ENCODE measurements at places on chromosomes 7 and 10.

DNA sequence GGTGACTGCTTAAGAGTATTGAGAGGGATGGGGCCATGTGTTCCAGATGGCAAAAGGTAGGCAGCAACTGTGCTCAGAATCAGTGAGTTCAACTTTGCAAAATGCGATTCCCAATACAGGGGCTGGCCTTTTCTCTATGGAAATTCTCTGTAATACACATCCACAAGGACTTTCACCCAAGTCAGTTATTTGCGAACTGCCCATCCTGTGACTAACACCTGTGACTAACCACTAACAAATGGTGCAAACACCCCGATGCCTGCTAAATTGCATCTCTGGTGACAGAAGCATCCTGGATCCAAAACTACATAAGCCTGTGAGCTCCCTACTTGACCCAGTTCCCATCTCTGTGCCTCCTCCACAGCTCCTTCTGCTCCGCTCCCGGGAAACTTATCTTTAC lies 9.0 kb upstream of the CUZD1 start:
- no peak for DNase-seq

GRCh38 chr7:38318803-38319416 lies 45.5 kb upstream of the TARP start:
- DNase-seq: peak; percentile 51

GRCh38 chr7:151117565-151117964 lies 31.3 kb downstream of the AGAP3 start:
- DNase-seq: no peak

- DNase-seq: no peak
Observed at GRCh38 chr10:64682043-64682442, 1160.8 kb downstream of the REEP3 start.

GRCh38 chr7:83952236-83952635 lies 242.4 kb downstream of the SEMA3A start:
- no peak for DNase-seq

GRCh38 chr7:70612811-70613210 lies 519.1 kb upstream of the GALNT17 start:
- DNase-seq: no peak

GRCh38 chr10:98748298-98748697 lies 301.6 kb upstream of the HPS1 start:
- DNase-seq: peak; percentile 6

DNA sequence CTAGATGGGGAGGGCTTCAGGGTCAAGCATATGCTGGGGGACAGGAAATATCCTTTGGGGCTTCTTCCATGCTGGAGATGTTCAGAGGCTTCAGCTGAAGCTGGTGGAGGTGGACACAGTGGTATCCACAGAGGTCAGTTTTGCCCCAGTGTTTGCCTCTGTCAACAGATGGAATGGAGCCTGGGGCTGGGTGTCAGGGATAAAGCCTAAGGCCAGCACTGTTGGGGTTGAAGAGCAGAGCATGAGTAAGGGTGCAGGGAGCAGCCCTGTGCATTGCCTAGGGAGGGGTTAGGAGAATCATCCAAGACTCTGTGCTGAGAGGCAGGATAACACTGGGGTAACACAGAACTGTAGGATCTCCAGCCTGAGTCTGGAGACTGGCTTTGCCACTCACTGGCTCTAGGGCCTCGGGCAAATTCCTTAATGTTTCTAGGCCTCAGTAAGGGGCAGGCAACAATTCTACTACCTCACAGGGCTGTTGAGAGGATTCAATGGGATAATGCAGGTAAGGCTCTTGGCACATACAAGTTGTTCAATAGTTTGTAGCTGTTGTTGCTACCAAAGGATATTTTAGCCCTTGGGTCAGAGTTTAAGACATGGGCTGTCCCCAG lies 21.8 kb upstream of the MYL7 start:
- no peak for DNase-seq

DNA sequence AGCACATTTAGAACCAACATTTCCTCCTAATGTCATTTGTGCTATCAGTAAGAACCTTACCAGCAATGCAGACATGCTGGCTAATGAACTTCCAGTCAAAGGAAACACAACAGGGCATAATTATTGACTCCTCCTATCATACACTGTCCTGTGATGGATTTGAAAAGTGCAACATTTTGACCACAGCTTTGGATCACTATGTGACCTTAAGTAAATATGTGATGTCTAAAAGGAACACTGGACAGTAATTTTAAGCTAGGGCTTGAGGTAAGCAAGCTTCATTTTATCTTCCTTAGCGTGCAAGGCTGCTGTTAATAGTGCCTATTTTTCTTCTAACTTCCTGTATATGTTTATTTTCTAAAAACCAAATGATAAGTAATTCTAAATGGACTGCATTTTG lies 240.6 kb upstream of the HGF start:
- no peak for DNase-seq

GRCh38 chr10:79387466-79387973 lies 40.3 kb downstream of the PPIF start:
- no peak for DNase-seq

DNA sequence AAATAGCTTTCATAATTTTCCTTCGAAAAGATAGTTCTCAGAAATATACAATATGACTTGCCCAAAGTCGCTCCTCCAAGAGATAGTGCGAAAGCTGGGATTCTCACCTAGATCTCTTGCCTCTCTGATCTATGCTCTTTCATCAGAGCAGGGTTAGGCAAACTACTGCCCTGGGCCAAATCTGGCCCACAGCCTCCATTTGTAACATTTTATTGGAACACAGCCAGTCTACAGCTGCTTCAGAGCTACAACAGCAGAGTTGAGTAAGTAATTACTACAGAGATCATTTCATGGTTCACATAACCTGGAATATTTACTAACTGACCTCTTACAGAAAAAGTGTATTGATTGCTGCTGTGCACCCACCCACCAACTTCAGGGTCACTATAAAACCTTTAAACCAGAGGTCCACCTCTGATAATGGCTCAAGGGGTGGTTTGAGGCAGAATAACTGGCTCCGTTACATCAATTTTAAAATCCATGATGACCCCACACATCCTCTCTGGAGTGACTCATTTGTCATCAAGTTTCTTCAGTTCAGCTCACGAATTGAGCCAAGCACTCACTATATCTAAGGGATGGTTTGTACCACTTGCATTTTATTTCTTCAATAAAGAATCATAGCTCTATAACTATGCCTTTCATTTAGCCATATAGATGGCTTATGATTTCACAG lies 1019.0 kb downstream of the XPNPEP1 start:
- DNase-seq: no peak

GRCh38 chr7:121083790-121084251 lies 95.3 kb downstream of the CPED1 start:
- no peak for DNase-seq

DNA sequence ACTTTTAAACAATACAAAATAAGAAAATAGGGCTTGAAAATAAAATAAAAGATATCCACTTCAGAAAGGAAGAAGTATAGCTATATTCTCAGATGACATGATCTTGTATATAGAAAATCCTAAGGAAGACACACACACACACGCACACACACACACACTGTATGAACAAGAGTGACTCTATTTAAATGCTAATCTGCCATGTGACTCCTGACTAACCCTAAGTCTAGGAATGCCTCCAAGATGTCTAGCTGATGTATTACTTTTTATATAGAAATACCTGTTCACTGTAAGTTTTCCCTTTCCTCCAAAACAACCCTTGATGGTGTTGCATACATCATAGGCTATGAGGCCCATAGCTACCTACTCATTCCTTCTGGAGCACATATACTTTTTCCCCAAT lies 173.1 kb upstream of the LRRTM3 start:
- DNase-seq: no peak

DNA sequence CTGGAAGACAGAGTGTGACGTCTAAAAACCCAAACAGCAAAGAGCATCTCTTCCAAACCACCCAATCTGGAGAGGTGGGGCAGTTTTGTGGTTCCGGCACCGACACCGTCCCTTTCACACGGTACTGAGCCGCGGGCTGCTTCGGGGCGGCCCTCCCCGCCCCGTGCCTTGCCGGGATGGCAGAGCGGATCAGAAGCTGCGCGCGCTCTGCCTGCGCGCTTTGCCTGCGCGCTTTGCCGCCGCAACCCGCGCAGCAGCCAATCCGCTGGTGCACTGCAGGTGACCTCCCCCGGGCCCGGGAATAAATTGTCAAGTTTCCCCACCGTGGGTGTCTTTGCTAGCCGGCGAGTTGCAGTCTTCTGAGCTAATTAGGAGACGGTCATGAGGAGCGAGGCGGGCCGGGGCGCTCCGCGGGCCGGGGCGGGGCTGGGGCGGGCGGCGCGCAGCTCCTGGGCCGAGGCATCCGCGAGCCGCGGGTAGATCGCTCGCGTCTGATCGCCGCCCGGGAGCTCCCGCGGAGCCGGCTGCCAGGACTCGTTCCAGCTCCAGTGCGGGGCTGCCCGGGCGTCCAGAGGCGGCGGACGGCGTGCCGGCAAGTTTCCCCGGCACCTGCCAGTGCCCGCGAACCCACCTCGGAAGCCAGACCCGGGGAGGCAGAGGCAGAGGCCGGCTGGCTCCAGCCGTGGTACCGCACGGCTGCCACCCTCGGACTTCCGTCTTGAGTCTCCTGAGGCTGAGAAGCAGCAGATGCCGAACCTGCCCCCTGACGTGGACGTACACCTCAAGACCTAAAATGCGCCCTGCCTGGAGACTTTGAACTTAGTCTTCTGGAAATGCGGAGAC lies 536.0 kb upstream of the GALNT17 start:
- DNase-seq: no peak

DNA sequence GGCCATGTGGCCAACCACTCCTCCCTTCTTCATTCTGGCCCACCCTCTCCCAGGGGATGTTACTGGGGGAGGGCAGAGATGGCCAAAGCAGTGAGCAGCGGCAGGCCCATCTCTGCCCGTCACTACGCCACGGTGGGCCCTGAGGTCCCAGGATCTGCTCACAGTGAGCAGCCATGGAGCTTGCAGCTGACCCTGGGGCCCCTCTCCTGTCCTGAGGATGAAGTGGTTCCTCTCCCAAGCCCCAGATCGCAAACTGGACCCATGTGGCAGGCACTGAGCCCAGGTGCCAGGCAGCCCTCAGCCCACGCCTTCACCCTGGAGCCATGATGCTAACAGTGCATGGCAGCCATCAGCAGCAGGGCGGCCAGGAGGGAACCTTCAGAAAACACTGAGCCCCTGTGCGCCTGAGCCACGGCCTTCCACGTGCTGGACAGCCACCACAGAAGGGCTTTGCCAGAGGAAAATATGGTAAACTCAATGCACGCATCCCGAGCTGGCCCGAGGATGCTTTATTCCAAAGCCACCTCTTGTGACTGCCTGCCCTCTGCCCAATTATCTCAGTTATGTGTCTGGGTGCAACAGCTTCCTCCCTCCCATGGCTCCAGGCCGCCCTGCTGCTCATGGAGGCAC lies 485.7 kb downstream of the PTPRN2 start:
- no peak for DNase-seq

GRCh38 chr7:116223588-116223987 lies 13.2 kb downstream of the TES start:
- no peak for DNase-seq

GRCh38 chr10:99318475-99318874 lies 10.7 kb upstream of the CNNM1 start:
- no peak for DNase-seq

GRCh38 chr10:128274938-128275337 lies 148.7 kb upstream of the MKI67 start:
- DNase-seq: no peak

DNA sequence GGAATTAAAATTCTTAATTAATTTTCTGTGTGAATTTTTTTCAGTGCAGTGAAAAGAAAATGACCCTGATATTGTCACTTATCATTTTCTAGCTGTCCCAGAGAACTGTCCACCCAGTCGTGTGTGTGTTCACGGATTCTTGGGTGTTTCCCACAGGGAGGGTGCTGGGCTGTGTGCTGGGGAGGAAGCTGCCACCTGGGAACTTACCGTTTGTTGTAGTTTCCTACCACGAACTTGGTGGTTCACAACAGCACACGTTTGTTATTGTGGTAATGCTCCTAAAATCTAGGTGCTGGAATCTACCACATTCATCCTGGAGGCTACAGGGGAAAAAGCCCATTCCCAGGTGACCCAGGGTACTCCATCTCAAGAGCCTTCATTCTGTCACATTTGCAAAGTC lies 276.1 kb downstream of the GLRX3 start:
- DNase-seq: no peak

DNA sequence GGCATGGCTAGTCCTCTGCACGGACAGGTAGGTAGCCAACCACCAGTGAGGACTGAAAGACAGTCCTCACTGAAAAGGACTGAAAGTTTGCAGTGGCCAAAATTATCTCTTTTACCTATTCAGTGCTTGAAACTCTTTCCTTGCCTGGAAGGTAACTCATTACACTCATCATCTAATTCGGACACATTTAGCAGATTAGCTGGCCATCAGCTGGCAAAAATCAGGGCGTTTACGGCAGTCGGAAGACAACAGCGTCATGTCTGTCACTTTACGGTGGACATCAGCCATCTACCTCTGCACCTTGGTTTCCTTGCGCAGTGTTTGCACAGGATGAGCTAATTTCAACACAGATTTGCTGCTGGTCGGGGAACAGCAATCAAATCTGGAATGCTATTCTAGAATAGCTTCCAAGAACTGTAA lies 740 bp downstream of the ANXA7 start:
- DNase-seq: no peak

DNA sequence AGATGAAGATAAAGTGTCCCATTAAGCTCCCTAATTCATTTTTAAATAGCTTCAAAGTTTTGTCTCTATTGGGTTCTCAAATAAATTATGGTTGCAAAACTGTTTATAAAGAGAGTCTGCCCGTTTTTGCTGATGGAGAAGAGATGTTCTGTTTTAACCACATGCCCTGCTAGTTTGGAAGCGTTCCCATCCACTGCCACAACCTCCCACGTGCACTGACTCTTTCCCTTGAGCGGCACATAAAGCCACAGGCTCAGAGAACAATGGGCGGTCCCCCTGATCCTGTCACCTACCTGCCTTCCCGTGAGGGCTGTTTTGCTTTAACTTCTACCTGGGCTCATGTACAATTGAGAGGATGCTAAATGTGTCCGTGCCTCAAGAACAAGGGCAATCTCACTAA lies 65.5 kb downstream of the CPVL start:
- no peak for DNase-seq

DNA sequence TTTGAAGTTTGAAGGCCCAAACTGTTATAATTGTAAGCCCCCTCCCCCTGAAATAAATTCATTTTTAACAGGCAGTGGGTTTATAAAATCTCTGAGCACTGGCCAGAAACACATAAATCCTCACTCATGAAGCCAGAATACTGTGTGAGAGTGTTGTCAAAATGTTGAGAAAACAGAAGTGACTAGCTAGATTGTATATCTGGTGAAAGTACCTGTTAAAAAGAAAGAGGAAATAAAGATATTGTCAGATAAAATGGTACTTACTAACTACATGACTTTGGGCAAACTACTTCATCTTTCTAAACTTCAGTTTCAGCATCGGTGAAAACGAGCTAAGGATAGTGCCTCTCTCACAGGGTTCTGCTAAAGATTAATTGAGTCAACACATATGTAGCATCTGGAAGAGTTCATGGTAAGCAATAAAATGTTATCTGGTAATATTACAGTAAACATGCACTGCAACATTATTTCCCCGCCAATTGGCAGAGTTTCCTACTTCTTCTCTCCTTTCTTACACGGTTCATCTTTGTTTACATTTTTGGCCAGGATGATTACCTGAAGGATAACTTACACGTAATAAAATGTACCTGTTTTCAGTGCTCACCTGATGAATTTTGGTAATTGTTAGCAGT lies 202.5 kb upstream of the CHRM2 start:
- DNase-seq: no peak

- DNase-seq: peak; percentile 81
Observed at GRCh38 chr7:104956753-104957450, 57.1 kb upstream of the KMT2E start.

GRCh38 chr7:69661342-69661741 lies 63.1 kb downstream of the AUTS2 start:
- DNase-seq: no peak

GRCh38 chr10:132888898-132889490 lies 53.4 kb downstream of the CFAP46 start:
- no peak for DNase-seq
